Activated naive CD8-positive, alpha-beta T cell treated with anti-CD3 and anti-CD28 coated beads for 36 hours (primary cell): ENCODE measurements at places on chromosomes 13 and 19.
A peak's percentile ranks its signal among the peaks of the same experiment; 100 is the strongest.

DNA sequence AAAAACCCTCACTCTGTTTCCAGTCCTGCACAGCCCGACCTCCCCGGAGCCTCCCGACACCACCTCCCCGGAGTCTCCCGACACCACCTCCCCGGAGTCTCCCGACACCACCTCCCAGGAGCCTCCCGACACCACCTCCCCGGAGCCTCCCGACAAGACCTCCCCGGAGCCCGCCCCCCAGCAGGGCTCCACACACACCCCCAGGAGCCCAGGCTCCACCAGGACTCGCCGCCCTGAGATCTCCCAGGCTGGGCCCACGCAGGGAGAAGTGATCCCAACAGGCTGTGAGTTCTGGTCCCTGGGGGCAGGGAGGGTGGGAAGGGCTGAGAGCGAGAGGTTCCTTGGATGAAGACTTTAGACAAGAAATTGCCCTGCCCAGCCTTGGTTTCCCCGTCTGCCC lies 5.4 kb downstream of the MADCAM1 start:
- no peak for DNase-seq

- no peak for DNase-seq
These were observed 154.3 kb downstream of the LMO7 start for GRCh38 chr13:75790198-75790970.

- DNase-seq: no peak
These were observed 73.3 kb upstream of the ATXN8OS start for GRCh38 chr13:70034286-70034685.

GRCh38 chr13:67914535-67914934 lies 684.4 kb upstream of the PCDH9 start:
- DNase-seq: no peak

DNA sequence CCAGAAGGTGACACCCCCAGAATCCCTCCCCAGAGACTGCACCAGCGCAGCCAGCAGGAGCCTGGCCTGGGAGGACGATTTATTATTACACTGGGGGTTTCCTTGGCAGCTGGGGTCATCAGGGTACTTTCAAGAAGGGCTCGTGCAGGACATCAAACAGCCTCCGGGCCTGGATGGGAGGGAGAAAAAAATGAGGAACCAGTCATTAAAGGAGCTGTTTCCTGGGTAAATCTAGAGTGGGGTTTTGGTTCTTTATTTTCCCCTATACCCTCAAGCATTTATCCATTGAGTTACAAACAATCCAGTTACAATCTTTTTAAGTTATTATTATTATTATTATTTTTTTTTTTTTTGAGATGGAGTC lies 3.1 kb downstream of the POLR1G start:
- DNase-seq: no peak

- DNase-seq: no peak
These were observed 36.8 kb downstream of the VSTM2B start for GRCh38 chr19:29562299-29563297.

DNA sequence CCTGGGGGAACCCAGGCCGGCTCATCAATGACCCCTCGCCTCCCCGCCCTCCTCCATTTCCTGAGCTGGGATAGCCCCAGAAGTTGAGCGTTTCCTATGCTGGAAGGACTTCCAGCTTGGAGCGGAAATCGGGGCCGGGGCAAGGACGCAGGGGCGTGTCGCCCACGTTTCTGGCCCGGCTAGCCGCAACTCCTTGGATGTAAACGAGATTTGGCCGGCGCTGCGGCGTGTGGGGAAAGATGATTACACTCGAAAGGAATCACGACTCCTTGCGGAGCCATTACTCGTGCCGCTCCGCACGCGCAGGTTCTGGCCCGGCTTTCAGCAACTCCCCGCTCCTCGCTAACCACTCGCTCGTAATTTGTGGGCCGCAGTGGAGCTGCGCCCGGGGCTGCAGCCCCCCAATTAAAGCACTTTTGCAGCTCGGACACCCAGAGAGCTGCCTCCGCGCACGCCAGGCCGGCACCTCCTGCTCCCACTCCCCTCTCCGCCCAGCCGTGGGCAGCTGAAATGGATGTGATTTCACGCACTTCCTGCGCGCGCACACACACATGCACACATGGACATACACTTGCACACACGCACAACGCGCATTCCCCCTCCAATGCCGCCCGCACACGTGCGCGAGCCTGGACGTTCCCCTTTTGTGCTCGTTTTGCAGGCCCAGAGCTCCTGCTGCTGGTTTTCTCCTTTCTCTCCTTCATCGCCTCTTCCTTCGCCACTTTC lies 15.7 kb downstream of the ZIC5 start:
- no peak for DNase-seq

DNA sequence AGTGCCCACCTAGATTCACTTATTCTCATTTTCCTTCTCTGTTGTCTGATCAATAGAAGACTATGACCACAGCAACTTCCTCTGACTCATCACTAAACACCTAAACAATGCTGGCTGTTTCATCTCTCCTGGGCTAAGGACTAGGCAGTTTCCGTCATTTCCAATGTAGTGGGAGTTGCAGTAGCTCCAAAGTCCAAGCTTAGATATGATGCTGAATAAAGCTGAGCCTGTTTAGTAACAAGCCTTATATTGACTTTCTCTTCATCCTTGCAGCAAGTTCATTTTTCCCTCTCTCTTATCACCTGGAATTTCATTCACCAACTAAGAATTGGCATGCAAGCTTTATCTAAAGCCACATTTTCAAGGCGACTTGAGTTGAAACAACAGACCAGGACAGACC lies 53.5 kb upstream of the PCDH9 start:
- DNase-seq: no peak

DNA sequence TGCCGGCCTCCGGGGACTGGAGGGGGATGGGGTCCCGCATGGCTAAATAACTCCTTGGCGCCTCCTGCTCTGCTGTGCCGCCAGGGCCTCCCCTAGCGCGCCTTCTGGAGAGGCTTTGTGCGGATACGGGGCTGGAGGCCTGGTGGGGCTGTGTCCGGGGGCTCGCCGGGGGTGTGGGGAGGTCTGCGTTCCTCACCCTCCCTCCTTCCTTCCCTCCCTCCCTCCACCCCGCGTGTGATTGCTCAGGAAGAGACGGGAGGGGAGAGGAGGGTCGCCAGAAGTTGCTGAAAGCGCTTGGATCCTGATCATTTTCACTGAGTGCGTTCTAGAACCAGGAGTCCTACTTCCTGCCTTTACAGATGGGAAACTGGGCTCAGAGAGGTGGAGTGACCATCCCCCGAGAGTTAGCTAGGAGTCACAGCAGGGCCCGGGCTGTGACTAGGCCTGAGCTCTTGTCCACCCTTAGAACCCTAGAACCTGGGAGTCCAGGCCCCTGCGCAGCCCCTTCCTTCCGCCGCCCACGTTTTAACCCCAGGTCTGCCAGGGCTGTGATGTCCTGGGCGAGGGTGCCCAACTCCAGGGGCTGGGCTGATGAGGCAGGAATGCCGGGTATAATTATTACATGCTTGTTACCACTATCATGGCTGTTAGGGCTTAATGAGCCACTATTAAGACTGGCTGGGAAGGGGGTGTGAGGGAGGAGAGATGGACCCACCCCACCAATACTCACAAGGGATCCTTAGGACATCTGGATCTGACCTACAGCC lies 782 bp upstream of the JUND start:
- peak; percentile 49 for DNase-seq

GRCh38 chr19:5298471-5298901 lies 42.1 kb downstream of the PTPRS start:
- no peak for DNase-seq

DNA sequence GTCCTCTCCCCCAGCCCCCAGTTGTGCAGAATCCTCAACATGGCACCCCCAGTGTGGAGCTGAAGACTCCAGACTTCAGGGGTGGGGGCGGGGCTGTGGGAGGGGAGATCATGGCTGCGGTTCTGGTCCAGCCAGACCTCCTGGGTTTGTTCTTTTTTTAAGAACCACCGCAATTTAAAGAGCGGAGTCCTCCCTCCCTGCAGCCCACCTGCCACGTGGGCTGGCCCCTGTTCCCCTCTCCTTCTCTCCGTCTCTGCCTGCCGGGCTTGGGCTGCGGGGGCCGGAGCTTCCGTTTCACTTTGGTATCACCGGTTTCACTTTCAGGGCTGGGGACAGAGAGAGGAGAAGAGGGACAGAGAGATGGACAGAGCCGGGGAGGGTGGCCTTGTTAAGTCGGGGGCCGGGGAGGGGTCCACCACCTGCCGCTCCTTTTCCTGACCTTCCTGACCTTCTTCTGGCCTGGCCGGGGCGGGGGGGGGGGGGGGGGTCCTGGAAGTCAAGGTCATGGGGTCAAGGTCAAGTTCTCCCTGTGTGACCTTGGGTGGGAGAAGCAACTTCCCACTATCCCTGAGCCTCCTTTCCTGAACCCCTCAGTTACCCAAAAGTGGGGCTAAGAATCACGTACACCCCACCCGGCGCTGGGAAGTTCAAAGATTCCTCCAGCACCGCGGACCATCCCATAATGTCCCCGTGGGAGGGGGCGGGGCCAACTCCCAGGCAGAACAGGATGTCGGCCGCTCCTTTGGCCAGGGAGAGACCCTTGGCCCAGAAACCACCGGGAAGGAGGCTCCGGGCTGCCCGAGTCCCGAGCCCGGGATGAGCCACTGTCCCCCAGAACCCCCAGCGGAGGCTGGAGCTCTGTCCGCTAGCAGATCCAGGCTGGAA lies 11.3 kb upstream of the ZBTB7A start:
- peak; percentile 71 for DNase-seq

DNA sequence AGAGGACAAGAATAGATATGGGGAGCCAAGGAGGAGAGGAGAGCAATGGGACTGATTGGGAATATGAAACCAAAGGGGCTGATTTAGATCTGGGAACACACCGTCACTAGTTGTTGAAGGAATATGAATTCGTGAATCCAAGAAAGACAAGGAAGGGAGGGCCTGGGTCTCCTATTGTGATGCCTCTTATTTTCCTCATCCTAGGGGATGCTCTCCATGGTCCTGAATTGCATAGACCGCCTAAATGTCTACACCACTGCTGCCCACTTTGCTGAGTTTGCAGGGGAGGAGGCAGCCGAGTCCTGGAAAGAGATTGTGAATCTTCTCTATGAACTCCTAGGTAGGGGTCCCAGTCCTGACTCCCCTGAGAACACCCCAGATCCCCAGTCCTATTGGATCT lies 21.5 kb downstream of the RYR1 start:
- DNase-seq: no peak

DNA sequence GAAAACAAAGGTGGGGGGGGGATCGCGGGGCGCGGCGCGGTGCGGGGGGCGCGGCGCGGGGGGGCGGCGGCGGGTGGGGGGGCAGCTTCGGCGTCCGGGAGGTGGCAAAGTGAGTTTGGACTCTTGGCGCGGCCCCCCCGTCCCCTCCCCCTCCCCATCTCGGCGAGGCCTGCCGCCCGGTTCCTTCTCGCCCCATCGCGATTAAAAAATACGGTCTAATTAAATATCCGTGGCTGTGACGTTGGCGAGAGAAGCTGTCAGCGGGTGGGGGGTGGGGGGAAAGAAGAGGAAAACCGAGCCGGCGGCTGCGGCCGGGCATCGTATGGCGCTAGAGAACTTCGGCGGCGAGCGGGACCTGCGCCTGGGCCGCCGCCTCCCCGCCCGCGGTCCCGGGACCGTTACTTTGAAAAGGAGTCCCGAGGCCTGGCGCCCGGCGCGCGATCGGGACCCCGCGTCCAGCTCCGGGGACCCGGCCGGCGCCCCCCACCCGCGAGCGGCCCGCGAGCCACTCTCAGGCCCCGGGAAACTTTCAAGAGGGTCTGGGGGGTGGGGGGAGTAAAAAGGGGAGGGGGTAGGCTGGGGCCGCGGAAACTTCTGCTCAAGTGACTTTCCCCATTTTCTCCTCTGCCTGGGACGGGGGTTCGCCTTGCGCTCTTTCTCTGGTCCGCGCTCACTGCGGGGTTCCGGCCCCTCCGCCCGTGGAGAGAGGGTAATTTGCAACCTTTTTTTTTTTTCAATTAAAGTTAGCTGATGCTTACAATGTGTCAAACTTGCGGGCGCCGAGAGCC lies 146.3 kb upstream of the ZNF536 start:
- no peak for DNase-seq

GRCh38 chr19:35086455-35086854 lies 29.2 kb upstream of the FXYD3 start:
- DNase-seq: no peak

GRCh38 chr13:51596541-51596940 lies 12.3 kb downstream of the WDFY2 start:
- no peak for DNase-seq

DNA sequence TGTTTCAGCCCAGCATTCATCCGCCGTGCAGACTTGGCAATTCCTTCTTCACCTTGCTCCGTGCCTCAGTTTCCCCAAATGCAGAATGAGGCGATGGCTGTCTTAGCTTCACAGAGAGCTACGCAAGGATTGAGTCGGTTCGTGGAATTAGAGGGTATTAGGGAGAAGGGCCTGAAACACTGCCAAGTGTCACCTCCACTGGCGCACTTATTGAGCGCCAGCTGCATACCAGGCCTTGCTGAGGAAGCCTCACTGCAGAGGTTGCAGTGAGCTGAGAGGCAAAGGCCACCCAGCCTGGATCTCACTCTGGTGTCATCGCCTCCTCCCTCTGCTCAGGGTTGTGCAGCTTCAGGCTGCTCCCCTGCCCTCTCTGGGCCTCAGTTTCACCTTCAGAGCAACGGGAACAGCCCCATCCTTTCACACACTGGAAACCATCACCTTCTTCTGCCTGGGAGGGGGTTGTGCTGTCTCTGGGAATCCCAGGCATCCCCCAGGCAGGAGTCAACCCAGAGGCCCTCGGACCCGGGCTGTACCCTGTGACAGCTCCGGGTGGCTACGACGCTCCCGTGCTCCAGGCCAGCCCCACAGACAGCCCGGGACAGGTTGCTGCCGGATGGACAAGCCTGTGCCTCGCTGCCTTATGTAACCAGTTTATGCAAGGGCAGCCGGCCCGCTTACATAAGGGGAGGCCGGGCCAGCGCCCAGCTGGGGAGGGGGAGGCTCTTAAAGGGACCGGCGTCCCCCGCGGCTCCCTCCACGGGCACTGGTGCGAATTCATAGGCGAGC lies 31.9 kb downstream of the NFIC start:
- DNase-seq: no peak

DNA sequence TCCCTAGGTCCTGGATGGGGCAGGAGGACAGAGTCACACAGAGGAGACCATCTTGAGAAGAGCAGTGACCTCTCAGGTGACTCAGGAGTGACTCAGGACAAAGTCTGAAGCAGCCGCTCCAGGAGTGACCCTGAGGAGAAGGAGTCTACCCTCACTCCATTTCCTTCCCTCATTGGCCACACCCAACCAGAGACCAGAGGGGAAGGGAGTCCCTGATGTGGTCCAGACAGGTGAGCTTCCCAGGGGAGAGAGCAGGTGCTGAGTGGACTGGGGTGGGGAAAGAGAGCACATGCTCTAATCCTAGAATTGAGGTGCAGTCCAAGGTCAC lies 75.5 kb upstream of the MEDAG start:
- no peak for DNase-seq

DNA sequence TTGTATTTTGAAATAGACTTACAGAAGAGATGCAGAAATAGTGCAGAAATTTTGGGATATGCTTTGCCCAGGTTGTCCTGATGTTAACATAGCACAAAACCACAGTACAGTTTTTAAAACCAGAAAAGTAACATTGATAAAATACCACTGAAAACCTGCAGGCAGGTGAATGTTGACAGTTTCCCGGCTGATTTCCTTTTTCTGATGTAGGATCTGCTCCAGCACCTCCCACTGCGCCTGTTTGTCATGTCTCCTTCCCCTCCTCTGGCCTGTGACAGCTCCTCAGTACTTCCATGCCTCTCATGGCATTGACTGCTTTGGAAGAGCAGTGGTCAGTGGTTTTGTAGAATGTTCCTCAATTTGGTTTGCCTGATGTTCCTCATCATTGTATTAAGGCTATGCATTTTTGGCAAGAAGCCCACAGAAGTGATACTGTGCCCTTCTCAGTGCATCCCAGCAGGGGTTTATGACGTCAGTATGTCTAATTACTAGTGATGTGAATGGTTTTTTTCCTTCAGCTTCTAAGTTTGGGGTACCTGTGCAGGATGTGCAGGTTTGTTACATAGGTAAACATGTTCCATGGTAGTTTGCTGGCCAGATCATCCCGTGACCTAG lies 31.0 kb downstream of the TDRD12 start:
- DNase-seq: no peak

- DNase-seq: no peak
These were observed 22.0 kb downstream of the CEACAM16 start for GRCh38 chr19:44720945-44721344.
